Erythroblast (primary cell): ENCODE measurements at places on chromosomes 16 and 17.

DNA sequence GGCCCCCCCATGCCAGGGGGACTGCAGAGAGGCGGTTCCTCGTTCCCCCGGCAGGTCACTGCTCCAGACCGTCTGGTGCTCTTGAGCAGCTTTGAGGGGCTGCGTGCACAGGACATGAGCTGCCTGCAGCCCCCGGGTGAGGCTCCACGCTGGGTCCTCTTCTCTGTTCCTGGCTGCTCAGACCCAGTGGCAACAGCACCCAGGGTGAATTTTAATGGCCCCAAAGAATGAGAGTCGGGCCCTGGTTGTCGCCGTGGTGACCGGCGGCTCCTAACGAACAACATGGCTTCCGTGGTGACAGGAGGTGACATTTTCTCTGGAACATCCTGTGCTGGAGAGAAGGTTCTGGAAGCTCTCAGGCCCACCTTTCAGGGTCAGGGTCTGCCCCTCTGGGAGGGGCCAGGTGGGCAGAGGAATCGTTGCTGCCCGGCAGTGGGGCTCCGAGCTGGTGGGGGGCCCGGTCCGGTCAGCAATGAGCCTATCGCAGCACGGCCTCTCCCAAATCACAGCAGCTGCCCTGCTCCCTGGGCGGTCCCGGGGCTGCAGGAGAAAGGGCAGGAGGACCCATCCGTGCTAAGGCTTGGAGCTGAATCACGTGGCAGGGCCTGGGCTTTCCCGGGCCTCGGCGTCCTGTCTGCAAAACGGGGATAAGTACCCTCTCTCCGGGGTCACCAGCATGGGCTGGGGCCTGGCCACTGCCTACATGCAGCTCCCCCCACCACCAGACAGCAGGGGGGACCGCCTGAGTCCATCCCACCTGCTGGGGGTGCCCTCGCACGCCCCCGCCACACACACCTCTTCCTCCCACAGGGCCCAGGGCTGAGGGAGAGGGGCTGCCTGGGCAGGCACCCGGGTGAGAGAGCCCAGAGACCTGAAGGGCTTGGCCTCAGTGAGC, 3.4 kb upstream of the C1QTNF8 start:
- DNase-seq, result no peak

GRCh38 chr16:30554557-30555314, 3.4 kb downstream of the ZNF764 start:
- no peak for DNase-seq

DNA sequence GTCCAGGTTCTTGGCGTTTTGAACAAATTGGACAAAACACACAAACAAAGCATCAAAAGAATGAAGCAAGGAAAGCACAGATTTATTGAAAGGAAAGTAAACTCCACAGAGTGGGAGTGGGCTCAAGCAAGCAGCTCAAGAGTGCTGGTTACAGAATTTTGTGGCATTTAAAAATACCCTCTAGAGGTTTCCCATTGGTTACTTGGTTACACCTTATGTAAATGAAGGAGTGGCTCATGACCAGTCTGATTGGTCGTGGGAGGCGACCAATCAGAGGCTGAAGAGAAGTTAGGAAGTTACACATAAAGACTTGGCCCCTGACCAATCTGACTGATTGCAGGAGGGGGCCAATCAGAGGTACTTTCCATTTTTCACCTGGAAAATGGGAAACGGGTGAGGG, 1373.8 kb upstream of the GOT2 start:
- DNase-seq, result no peak

- DNase-seq, result no peak
These were observed 563 bp downstream of the ZNF771 start for GRCh38 chr16:30407804-30408534.

GRCh38 chr16:4465977-4466779, 8.2 kb downstream of the NMRAL1 start:
- no peak for DNase-seq

DNA sequence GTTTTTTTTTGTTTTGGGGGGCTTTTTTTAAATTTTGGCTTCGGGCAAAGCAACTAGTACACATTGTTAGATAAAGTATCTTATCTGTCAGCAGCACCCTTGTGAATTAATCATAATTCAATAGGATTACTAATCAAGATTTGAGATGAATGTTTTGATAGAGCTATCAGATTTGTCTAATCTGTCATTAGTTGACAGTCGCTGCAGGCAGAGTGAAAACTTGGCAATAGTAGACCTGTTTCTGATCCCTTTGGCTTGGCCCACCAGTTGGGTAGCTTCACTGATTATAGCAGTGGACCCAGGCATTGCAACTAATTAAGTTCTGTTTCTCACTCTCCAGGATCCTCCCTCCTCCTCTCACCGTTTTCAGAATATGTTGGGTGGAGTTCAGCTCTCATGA, 258.6 kb downstream of the IRX3 start:
- no peak for DNase-seq

- DNase-seq, result no peak
These were observed 54.0 kb downstream of the MRM3 start for GRCh38 chr17:836151-836550.

GRCh38 chr17:81002409-81003361, 11.0 kb downstream of the CHMP6 start:
- DNase-seq, result peak; percentile 86

- no peak for DNase-seq
These were observed 1.4 kb downstream of the CUEDC1 start for GRCh38 chr17:57953705-57954396.

DNA sequence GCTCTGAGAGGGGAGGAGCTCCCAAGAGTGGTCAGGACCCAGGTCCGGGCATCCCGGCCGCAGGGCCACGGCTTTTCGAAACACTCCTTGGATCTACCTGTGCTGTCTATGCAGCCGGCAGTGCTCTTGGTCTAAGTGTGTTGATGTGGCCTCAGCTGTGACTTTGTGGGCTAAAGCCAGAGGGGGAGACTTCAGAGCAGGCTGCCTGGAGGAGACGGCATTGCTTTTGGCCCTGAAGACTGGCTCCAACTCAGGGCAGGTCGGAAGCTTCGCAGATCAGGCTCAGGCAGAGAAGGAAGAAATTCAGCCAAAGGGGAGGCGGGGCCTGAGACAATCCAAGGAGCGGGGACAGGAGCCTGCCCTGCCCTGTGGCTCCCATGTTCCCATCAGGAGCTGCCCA, 31.4 kb downstream of the PIEZO1 start:
- DNase-seq, result no peak

- DNase-seq, result no peak
These were observed 18.5 kb downstream of the ZFPM1 start for GRCh38 chr16:88471575-88471974.

GRCh38 chr17:80095038-80095843, 6.1 kb upstream of the GAA start:
- no peak for DNase-seq

- peak; percentile 53 for DNase-seq
These were observed 1.6 kb downstream of the IGF2BP1 start for GRCh38 chr17:48998587-48999440.

DNA sequence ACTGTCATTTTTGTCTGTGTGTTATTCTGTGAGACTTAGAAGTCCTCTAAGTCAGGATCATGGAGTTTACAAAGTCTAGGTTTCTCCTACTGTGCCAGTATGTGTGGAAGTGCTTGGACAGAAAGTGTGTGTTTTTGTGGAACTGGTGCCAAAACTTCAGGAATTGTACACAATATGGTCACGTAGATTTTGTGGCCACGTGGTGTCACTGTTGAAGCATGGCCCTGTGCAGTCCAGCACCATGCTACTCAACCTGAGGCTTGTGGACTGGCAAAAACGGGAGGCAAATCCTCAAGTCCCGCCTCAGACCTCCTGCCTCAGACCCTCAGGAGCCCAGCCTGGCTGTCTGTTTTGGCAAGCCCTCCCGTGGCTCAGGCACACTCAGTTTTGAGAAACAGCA, 16.7 kb upstream of the ALKBH5 start:
- DNase-seq, result peak; percentile 26

- peak; percentile 61 for DNase-seq
These were observed 3.5 kb upstream of the ARMC5 start for GRCh38 chr16:31455601-31456314.

DNA sequence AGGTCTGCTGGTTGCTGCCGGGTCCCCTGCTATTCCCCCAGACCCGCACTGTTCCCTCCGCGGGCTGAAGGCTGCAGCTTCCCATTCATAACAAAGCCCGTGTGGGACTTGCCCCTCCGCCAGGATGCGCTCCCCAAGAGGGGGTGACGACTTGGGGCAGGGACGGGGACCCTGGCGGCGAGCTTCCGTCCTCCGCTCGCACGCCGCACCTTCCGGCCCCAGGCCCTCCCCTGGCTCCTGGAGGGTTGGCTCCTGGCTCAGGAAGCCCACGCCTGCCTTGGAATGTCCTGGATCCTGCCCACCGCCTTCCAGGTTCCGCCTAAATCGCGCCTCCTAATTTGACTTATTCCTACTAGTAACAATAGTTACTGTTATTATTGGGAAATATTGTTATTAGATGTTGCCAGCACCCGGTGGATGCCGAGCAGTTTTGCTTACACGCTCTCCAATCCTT, 1.1 kb upstream of the TFAP4 start:
- DNase-seq, result peak; percentile 75

DNA sequence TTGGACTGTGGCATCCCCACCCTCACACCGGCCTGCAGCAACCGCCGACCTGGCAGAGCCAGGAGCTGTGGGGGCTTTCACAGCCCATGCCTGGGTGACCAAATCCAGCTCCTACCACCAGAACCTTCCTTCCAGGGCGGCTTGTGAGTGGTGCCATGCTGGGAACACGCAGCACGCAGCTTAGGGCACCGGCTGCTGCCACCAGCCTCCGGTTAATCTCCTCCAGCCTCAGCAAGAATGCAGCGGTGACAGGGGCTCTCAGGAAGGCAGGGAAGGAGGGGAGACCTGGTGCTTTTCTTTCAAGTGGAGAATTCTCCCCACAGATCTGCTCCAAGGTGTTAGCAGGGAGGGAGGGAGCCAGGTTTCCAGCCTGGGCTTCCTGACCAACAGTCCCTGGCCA, 32.3 kb upstream of the ANKRD40CL start:
- DNase-seq, result no peak

- DNase-seq, result no peak
These were observed 52.8 kb downstream of the SLFN5 start for GRCh38 chr17:35295686-35296085.

DNA sequence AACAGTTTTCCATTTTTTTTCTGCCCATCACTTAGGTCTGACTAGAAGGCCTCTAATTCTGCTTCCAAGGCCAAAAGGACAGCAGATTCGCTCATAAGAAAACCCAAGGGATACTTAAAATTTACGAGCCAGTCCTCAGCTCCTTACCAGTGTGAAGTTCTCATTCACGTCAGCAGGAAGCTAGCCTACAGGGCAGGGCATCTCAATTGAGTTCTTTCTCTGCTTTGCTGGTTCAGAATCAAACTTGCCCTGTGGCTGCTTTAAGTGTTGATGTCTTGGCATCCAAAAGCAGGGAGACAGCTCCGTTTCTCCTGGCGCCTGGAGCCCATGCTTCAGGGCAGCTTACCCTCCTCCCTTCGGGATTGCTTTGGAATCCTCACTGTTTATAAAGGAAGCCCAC, 136.0 kb downstream of the ANKFN1 start:
- DNase-seq, result no peak

DNA sequence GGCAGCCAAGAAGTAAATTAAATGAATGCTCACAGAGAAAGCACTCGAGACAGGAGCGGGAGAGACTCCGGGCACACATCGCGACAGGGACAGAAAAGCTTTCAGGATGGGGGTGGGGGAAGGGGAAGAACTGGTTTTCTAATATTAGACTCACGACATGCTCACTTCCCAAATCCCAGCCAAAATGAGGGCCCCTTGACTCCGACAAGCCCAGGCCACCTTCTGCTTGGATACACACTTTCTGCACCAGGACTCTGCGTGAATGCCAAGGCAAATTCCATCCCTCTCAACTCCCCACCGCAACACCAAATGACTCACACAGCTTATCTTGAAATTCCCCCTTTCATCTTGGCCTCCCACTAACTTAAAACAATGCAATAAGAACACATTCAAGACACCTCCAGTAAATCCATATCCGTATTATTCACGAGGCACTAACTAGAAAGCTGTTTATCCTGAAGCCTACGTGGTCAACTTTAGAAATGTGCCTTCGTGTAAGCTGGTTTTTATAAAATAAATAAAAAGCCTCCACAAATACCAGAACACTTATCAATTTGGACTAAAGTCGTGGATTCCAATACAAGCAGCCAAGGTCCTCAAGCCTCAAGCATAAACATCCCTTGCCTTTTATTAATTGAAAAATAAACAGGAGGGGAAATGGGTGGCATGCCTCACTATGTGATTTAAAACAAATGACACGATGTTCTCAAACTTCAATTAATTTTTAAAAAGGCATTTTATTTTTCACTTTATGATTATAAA, 46.1 kb downstream of the NXN start:
- no peak for DNase-seq

GRCh38 chr16:88636488-88637265, 1.7 kb upstream of the IL17C start:
- no peak for DNase-seq

DNA sequence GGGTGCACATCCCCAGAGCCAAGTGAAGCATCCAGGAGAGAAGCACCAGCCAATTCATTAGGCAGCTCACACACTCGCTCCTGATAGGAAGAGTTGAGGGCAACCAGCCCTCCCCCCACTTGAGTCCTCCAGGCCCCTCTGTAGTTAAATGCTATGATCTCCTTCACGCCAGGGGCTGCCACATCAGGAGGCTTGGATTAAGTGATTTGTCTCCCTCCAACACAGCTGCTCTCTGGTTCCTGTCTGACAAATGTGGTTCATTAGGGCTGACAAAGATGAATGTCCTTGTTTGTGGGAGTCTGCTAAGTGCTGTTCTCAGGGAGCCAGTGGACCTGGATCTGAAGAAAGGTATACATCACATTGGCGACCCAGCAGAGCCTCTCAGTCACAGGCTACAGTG, 94.5 kb upstream of the WSCD1 start:
- DNase-seq, result no peak

GRCh38 chr16:54576785-54577184, 290.2 kb upstream of the IRX3 start:
- no peak for DNase-seq

DNA sequence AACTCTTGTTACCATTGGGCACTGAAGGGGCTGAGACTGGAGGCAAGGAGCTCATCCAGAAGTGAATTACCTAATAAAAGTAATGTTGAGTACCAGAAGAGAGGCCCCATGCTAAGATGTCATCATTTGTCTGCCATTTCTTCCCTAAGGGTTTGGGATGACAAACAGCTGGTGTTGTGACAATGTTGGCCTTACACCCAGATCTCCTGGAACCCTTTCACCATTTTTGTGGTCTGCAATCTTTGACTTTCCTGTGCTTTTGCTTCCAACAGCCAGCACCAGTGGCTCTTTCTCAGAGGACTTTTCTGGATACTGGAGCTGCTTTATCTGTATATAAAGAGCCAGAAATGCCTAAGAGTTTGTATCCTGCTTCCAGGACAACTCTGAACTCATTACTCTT, 84.1 kb downstream of the SHISA9 start:
- no peak for DNase-seq

GRCh38 chr16:28108590-28109247, 45.2 kb upstream of the GSG1L start:
- no peak for DNase-seq

GRCh38 chr16:81469710-81470535, 25.3 kb downstream of the CMIP start:
- no peak for DNase-seq
